ENCODE measurements at places on chromosomes 5 and 9. TPM values are rescaled to one million over a fixed set of nuclear protein-coding genes. Genes with fewer than 3 reads are reported as not detected.

The OSMR gene
- 10.5 TPM for polyA plus RNA-seq

The IFT74 gene
- polyA plus RNA-seq: 13.4 TPM

The PTGR1 gene
- polyA plus RNA-seq: 64.2 TPM

The INSL4 gene
- polyA plus RNA-seq: not detected

The MARCHF11 gene
- polyA plus RNA-seq: not detected

The ARID3C gene
- 0.18 TPM for polyA plus RNA-seq

The RNF130 gene
- polyA plus RNA-seq: 41.8 TPM

The CFAP77 gene
- polyA plus RNA-seq: not detected

The SYK gene
- polyA plus RNA-seq: 5.0 TPM

The CDH9 gene
- not detected for polyA plus RNA-seq

- DNase-seq: no peak
Observed at GRCh38 chr9:82475584-82476301, 487.2 kb downstream of the SPATA31D1 start.

GRCh38 chr9:106575823-106576222, 287.1 kb upstream of the ZNF462 start:
- peak; percentile 19 for DNase-seq

- DNase-seq: peak; percentile 89
Observed at GRCh38 chr5:158499075-158499891, 600.4 kb downstream of the EBF1 start.

DNA sequence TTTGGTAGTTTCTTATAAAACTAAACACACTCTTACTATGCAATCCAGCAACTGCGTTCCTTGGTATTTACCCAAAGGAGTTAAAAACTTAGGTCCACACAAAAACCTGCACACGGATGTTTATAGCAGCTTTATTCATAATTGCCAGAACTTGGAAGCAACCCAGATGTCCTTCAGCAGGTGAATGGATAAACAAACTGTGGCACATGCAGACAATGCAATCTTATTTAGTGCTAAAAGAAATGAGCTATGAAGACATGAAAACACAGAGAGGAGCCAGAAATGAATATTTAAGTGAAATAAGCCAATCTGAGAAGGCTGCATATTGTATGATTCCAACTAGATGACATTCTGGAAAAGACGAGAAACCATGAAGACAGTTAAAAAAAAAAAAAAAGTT, 10.7 kb downstream of the WNK2 start:
- no peak for DNase-seq

DNA sequence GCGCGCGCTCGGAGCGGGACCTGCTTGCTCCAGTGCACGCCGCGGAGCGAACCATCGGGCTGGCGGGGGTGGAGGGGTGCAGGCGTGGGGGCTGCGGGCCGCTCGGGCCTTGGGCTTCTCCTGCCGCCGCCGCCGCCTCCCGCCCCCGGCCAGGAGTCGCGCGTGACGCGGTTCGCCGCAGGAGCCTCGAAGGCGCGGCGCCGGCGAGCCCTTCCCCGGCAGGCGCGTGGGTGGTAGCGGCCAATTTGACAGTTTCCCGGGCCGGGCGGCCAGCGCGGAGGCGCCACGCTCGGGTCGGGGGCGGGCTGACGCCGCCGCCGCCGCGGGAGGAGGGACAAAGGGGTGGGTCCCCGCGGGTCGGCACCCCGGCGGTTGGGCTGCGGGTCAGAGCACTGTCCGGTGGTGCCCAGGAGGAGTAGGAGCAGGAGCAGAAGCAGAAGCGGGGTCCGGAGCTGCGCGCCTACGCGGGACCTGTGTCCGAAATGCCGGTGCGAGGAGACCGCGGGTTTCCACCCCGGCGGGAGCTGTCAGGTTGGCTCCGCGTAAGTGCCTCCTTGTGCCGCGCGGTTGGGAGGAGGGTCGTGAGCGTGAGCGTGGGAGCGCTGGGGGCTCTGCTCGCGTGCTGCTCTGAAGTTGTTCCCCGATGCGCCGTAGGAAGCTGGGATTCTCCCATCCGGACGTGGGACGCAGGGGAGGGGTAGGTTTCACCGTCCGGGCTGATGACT, at the start of gene TJP2:
TJP2 (plus strand) TSS at position 387 of the 725 bp plus-strand sequence; CDS start at position 483, 96 bp downstream.
- peak; percentile 79 for DNase-seq

DNA sequence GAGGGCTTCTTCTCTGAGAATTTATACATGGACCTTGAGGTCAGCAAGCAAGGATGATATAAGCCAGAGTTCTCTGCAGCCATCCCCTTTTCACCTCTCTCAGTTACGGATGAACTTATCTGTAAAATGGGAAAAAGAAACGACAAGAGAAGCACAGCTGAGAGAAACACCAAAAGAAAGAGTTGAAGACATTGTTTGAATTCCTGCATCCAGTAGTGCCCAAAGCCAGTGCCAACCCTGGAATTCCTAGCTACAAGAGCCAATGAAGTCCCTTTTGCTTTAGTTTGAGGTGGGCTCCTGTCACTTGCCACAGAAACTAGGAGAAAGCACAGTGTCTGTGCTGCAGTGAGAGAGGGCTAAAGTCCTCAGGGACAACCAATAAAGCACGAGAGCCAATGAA, 6.6 kb upstream of the MOB3B start:
- DNase-seq: no peak

DNA sequence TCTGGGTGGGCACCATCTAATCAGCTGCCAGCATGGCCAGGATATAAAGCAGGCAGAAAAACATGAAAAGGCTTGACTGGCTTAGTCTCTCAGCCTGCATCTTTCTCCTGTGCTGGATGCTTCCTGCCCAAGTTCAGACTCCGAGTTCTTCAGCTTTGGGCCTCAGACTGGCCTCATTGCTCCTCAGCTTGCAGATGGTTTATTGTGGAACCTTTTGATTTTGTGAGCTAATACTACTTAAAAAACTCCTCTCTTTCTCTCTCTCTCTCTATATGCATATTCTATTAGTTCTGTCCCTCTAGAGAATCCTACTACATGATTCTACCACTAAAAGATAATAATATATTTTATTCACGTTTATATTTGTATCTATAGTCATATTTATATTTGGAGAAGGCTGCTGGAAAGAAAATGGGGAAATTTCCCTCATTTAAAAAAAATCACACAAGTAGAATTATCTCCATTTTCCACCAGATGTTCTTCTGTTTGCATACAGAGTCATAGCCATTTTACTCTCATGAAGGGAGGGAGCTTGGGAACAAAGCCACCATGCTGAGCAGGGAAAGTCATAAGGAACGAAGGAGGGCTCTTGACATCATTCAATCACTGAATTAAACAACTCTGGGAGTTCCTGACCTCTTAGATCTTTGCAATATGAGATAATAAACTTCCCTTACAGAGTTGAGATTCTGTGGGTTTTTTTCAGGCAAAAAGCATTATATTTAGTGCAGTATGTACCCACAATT, 1137.4 kb upstream of the CDH18 start:
- no peak for DNase-seq

GRCh38 chr9:99221266-99221620, 499 bp downstream of the ALG2 start:
- DNase-seq: no peak

- no peak for DNase-seq
Observed at GRCh38 chr9:38009035-38009501, 60.0 kb downstream of the SHB start.

DNA sequence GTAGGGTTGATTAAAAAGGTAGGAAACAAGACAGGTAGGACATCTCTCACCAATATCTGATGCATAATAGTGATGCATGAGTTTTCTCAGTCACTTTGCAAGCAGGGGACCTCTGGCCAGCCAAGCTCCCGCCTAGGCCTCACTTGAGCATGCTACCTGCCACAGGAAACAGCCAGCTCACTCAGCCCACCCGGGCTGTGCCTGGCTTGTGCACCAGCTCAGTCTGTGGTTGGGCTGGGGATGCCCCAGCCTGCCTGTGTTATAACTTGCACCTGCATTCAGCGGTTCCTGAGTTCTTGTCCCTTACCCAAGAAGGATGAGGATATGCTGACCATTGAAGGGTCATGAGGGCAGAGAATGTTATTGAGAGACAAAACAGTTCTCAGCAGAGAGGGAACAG, 172.8 kb upstream of the PLCXD3 start:
- DNase-seq: no peak

GRCh38 chr5:140345919-140346347, 470 bp downstream of the HBEGF start:
- peak; percentile 59 for DNase-seq

DNA sequence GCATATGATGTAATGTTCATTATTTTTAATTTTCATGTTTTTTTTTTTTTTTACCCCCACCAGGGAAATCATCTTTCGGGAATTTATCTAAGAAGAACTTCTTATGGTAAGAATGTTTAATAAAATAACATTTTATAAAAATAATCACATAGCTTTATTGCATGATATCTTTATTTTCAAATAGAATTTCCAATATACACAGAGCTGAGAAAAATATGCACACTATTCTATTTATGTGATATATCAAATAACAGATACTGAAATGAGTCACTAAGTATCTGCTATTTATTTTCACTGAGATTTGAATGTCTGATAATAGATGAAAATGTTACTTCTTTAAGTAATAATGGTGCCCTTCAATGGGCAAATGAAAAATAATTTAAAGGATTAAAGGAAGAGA, 1217.3 kb downstream of the MAT2B start:
- DNase-seq: no peak

GRCh38 chr5:143350751-143351602, 52.5 kb downstream of the NR3C1 start:
- no peak for DNase-seq

GRCh38 chr9:123866497-123866896, 63.4 kb downstream of the DENND1A start:
- DNase-seq: no peak

DNA sequence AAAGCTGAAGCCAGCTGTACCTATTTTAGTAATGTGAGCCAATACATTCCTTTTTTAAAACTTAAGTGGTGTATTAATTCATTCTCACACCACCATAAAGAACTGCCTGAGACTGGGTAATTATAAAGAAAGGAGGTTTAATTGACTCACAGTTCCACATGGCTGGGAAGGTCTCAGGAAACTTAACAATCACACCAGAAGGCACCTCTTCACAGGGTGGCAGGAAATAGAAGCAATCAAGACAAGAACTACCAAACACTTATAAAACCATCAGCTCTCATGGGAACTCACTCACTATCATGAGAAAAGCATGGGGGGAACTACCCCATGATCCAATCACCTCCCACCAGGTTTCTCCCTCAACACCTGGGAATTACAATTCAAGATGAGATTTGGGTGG, 21.0 kb downstream of the ESM1 start:
- no peak for DNase-seq

GRCh38 chr9:126704892-126705766, 91.4 kb downstream of the LMX1B start:
- peak; percentile 73 for DNase-seq

GRCh38 chr9:38067859-38068681, 957 bp downstream of the SHB start:
- no peak for DNase-seq

DNA sequence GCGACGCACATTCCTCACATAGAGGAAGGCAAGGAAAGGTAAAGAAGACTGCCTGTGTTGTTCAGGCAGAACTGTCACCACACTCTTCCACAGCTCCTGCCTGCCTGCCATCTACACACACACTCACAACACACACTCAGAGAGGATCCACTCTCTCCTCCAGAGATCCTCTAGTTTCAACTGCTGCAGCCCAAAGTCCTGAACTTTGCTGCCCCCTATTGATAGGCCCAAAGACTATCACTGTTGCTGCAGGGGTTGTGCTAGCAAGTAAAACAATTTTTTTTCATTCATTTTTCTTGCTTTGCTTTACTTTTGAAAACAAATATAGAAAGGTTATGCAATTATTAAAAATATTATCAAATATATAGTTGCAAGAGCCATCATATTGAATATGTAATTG, 5.9 kb upstream of the CFAP90 start:
- no peak for DNase-seq

DNA sequence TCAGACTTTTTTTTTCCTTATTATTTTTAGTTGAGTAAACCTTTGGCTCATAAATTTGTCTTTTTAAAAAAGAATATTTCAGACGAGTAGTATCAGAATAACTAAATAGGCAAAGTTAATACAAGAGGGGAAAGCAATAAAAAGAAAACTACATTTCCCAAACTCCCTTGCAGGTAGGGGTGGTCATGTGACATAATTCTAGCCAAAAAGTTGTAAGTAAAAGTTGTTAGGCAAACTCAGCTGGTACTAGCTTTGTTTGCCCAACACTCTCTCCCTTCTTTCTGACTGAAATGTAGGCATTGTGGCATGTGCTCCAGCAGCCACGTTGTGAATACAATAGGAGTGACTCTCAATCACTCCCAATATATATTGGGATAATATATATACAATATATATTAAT, 20.9 kb downstream of the GIN1 start:
- no peak for DNase-seq

- DNase-seq: no peak
Observed at GRCh38 chr5:55308254-55308836, 556 bp downstream of the MTREX start.

GRCh38 chr5:77768978-77769377, 7.2 kb downstream of the TBCA start:
- no peak for DNase-seq

DNA sequence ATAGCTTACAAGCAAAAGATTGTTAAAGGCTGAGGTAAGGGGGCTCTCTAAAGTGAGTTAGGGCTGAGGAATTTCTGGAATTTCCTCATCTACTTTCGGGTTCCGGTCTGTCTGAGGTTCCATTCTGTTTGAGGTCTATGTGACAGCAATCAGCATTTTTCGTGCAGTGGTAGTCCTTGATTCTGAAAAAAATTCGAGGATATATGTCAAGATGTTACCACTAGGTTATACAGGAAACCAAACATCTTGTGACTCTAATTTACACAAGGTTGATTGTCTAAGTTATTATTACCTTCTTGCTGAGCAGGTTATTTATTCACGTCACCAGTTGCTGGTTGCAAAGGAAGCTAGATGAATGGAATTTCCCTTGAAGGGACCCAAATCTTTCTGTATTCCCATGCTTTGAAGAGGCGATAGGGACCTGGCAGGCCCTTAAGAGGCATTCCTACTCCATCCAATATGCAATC, 35.2 kb downstream of the RLN2 start:
- no peak for DNase-seq

- DNase-seq: no peak
Observed at GRCh38 chr5:68149189-68149588, 66.4 kb upstream of the PIK3R1 start.

GRCh38 chr5:139684350-139684880, 36.3 kb downstream of the CXXC5 start:
- no peak for DNase-seq

- DNase-seq: no peak
Observed at GRCh38 chr5:50365426-50366251, 75.4 kb downstream of the EMB start.

DNA sequence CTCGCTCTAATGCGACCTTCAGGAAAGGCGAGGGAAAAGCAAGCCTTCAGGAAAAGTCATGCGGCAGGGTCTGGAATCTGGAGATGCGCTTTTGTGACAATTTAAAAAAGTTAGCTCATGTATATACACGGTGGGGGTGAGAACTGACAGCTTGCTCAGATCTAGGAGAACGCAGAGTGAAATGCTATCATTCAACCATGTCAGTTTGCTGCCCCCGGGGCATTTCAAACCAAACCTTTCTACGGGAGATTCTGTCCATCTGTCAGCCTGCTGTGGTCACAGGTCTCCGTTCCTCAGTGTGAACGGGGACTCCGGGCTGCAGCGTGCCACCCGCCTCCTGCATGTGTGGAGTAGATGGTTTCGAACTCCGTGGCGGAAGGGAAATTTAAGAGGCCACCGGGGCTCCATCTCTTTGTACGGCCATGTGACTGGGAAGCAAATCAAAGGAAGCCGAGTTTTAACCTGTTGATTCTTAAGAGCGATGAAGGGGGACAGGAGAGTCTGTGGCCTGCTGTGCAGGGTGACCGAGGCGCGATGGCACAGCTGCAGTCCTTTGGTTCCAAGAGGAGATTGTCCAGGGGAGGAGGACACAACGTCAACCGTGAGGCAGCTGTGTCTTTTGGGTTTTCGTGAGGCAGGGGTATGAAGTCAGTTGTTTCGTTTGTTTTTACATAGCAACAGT, 45.9 kb downstream of the OTULIN start:
- DNase-seq: no peak
